ENCODE measurements at places on chromosomes 16 and 17.

- DNase-seq: no peak
Measured at GRCh38 chr17:50049636-50050035, 6.3 kb upstream of the ITGA3 start.

- DNase-seq: no peak
Measured at GRCh38 chr16:14371778-14372431, 258.2 kb downstream of the PARN start.

DNA sequence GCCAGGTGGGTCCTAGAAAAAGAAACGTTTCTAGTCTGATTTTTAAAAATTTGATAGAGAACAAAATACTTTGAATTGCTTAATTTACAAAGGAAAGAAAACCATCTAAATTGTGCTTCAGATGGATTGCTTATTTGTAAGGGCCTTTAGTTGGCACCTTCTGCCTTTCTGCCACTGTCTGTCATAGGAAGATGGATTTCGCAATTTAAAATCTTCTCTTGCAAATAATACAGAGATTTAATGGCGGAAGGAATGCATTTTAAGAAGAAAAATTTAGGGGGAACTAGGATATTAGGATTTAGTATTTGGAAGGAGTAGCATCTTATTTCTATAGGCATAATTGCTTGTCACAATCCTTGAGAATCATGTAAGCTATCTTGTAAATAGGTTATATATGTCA lies 175.5 kb upstream of the RBL2 start:
- DNase-seq: no peak

GRCh38 chr17:3916825-3917224 lies 560 bp upstream of the P2RX1 start:
- DNase-seq: no peak

Measured in liver (tissue), 10 donors.